ENCODE measurements at places on chromosomes 4 and X. TPM values are rescaled to one million over a fixed set of nuclear protein-coding genes. Genes with fewer than 3 reads are reported as not detected.

PLXNB3 gene
- total RNA-seq = 1.4 TPM

VEGFD gene
- 0.76 TPM for total RNA-seq

GAGE12J gene
- total RNA-seq = not detected

MAGEA4 gene
- not detected for total RNA-seq

DNA sequence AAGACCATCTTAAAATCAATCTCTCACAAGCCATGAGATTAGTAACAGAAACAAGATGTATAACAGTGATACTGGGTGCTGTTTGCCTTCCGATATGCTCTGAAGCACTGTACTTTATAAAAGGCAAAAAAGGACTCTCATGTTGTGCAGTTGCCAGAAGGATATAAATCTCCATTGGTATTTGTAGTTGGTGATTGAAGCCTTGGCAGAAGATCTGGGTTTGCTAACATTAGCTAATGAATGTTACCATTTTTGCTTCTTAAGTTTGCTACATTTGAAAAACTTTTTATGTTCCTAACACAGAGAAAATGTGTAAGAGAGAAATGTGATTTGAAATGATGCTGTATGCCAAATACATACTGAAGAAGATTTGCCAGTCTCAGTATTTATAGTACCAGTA, 44.4 kb downstream of the RAP1GDS1 start:
- no peaks in the 10 kb centered on the region for H3K27me3 ChIP-seq
- no peak for DNase-seq
- no peaks in the 10 kb centered on the region for H3K4me1 ChIP-seq
- no peak overlapping the region for H3K27ac ChIP-seq
- no peak overlapping the region for H3K4me3 ChIP-seq

CLCN4 gene
- total RNA-seq = 3.8 TPM

GRCh38 chr4:172962564-172963353, 205.9 kb upstream of the GALNT7 start:
- peak; percentile 70 for DNase-seq
- no peak overlapping the region for H3K27ac ChIP-seq
- no peaks in the 10 kb centered on the region for H3K4me1 ChIP-seq
- peaks cover 9% of the 10 kb centered on the region for H3K27me3 ChIP-seq
- no peaks in the 10 kb centered on the region for H3K36me3 ChIP-seq
- H3K4me3 ChIP-seq = no peak overlapping the region

GRCh38 chrX:34875204-34875603, 67.4 kb upstream of the FAM47B start:
- H3K4me1 ChIP-seq = no peaks in the 10 kb centered on the region
- H3K27me3 ChIP-seq = no peaks in the 10 kb centered on the region
- DNase-seq = no peak
- H3K27ac ChIP-seq = no peak overlapping the region
- no peak overlapping the region for H3K4me3 ChIP-seq

- H3K4me3 ChIP-seq = peak overlapping the region; percentile 86
- no peak overlapping the region for H3K27ac ChIP-seq
- no peaks in the 10 kb centered on the region for H3K4me1 ChIP-seq
- H3K27me3 ChIP-seq = peaks cover 5% of the 10 kb centered on the region
- DNase-seq = no peak
These were observed 590 bp upstream of the CCDC110 start for GRCh38 chr4:185472103-185472542.

CENPVL2 gene
- total RNA-seq = 0.32 TPM

SATL1 gene
- total RNA-seq = 0.17 TPM

CFI gene
- total RNA-seq = 162 TPM

PGAM4 gene
- total RNA-seq = not detected

DNA sequence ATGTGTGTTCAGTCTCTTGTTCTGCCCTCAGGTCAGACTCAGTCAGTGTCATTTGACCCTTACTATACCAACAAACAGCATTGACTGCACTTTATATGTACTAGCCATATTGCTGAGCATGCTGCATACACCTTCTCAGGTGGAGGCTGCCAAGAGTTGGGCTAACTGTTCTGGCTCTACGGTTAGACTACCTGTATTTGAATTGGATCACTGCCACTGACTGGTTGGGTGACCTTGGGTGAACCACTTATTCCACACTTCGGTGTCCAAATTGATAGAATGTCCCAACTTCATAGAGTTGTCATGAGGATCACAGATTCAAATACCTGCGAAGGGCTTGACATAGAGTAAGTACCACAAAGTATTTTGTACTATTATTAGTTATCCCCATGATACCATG, 91.2 kb upstream of the GPR50 start:
- no peak for DNase-seq
- H3K27ac ChIP-seq = no peak overlapping the region
- no peaks in the 10 kb centered on the region for H3K4me1 ChIP-seq
- H3K4me3 ChIP-seq = no peak overlapping the region
- H3K27me3 ChIP-seq = no peaks in the 10 kb centered on the region
- no peaks in the 10 kb centered on the region for H3K36me3 ChIP-seq

DNA sequence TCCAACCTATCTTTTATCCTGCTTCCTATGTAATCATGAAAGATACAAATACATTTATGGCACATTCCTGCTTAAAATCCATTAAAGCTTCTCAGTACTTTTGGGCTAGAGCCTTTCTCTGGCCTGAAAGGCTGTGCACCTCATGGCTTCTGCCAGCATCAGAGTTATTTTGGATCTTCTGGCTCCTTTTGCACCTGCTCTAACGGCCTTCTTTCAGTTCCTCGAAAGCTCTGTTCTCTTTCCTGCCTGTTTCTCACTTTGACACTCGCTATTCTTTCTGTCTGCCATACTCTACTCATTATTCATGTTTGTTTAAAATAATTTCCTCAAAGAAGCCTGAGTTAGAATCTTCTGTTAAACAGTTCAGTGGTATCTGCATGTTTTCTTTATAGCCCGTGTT, 86.0 kb downstream of the LRP2BP start:
- H3K36me3 ChIP-seq = no peaks in the 10 kb centered on the region
- no peaks in the 10 kb centered on the region for H3K4me1 ChIP-seq
- H3K27me3 ChIP-seq = no peaks in the 10 kb centered on the region
- no peak overlapping the region for H3K27ac ChIP-seq
- DNase-seq = no peak

DNA sequence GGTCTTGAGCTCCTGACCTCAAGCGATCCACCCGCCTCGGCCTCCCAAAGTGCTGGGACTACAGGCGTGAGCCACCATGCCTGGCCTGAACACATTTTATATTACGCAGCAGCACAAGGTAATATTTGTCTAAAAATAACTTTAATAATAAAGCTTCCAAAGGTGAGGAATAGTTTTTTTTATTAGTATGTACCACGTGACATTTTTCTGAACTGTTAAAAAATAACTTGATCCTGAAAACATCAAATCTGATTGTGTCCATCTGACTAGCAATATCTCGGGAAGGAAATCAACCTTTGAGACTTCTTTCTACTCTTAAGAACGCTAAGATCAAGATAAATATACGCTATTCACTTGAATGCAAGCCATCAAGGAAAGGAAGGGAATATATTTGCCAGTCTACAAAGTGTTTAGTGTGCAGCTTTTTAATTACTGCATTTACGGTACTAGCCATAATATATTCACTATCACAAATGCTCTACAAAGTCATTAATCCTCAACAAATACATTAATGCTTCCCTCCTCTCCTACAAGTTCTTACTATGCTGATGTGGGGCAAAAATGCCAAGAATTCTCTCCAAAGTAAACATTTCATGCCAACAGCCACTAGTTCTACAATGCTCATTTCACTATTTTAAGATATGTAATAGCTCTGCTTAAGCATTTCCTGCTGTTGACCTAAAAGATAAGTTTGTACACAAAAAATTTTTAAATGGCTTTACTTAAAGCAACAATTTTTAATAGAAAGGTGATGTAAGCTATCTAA, 143.6 kb downstream of the APBB2 start:
- no peak overlapping the region for H3K4me3 ChIP-seq
- no peaks in the 10 kb centered on the region for H3K27me3 ChIP-seq
- DNase-seq = no peak
- no peak overlapping the region for H3K27ac ChIP-seq
- H3K36me3 ChIP-seq = no peaks in the 10 kb centered on the region
- H3K4me1 ChIP-seq = no peaks in the 10 kb centered on the region

GRCh38 chrX:155022585-155022984, at the start of gene F8:
Gene F8 (minus strand): TSS chrX:155022723. CDS start chrX:155022552, 171 bp downstream.
- no peaks in the 10 kb centered on the region for H3K36me3 ChIP-seq
- DNase-seq = no peak
- H3K27ac ChIP-seq = no peak within 1 kb of the TSS
- H3K27me3 ChIP-seq = no peaks in the 10 kb centered on the region

GRCh38 chrX:34866646-34867045, 76.0 kb upstream of the FAM47B start:
- H3K4me1 ChIP-seq = no peaks in the 10 kb centered on the region
- DNase-seq = no peak
- H3K27me3 ChIP-seq = no peaks in the 10 kb centered on the region
- no peak overlapping the region for H3K27ac ChIP-seq
- no peaks in the 10 kb centered on the region for H3K36me3 ChIP-seq

DNA sequence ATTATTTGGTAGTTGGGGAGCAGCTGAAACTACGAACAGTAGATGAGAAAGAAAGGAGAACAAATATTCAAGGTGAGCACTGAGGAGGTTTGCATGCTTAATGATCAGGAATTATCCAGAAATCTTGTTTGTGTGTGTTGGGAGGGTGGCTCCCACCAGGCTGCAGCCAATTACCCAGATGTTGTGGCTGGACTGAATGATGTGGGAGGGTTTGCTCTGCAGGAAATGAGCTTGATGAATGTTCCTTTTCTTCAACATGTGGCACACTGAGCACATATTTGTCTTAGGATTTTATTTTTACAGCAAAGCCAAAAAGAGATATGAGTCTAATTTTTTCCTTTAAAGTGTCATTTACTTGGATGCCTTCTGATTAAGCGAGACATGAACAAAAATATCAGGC, 48.3 kb upstream of the AMOT start:
- no peaks in the 10 kb centered on the region for H3K27me3 ChIP-seq
- H3K27ac ChIP-seq = no peak overlapping the region
- no peaks in the 10 kb centered on the region for H3K36me3 ChIP-seq
- no peak overlapping the region for H3K4me3 ChIP-seq
- no peaks in the 10 kb centered on the region for H3K4me1 ChIP-seq

SGMS2 gene
- 68.9 TPM for total RNA-seq

MYOZ2 gene
- 0.10 TPM for total RNA-seq

- H3K27me3 ChIP-seq = no peaks in the 10 kb centered on the region
- H3K4me1 ChIP-seq = no peaks in the 10 kb centered on the region
- no peak for DNase-seq
- no peak overlapping the region for H3K27ac ChIP-seq
- no peak overlapping the region for H3K4me3 ChIP-seq
These were observed 151.3 kb downstream of the DCLK2 start for GRCh38 chr4:150229520-150229919.

- peak; percentile 15 for DNase-seq
- H3K36me3 ChIP-seq = no peaks in the 10 kb centered on the region
- no peak overlapping the region for H3K4me3 ChIP-seq
- peak overlapping the region; percentile 11 for H3K27ac ChIP-seq
- no peaks in the 10 kb centered on the region for H3K4me1 ChIP-seq
These were observed 120.5 kb downstream of the TBCK start for GRCh38 chr4:106195435-106195950.

GRCh38 chr4:2977211-2978088, 14.1 kb downstream of the GRK4 start:
- no peaks in the 10 kb centered on the region for H3K27me3 ChIP-seq
- H3K4me3 ChIP-seq = no peak overlapping the region
- no peaks in the 10 kb centered on the region for H3K36me3 ChIP-seq

DNA sequence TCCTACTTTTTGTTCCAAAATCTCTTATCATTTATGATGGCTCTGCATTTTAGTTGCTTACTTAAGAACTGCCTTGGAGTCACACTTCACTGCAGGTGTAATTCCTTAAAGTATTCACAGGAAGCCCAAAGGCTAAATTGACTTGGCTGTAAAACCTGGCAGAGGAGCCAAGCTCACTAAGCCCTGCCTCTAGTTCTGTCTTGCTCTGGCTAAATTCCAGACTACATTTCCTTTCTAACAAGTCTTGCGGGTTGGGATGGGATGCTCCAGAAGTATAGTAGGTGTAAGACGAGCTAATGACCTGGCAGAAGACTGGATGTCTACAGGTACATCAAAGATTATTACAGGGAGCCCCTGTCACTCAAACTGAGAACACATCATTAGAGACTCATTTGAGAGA, 924.0 kb upstream of the INTU start:
- DNase-seq = no peak
- H3K27ac ChIP-seq = no peak overlapping the region
- H3K4me3 ChIP-seq = no peak overlapping the region
- H3K27me3 ChIP-seq = no peaks in the 10 kb centered on the region
- no peaks in the 10 kb centered on the region for H3K4me1 ChIP-seq

DNA sequence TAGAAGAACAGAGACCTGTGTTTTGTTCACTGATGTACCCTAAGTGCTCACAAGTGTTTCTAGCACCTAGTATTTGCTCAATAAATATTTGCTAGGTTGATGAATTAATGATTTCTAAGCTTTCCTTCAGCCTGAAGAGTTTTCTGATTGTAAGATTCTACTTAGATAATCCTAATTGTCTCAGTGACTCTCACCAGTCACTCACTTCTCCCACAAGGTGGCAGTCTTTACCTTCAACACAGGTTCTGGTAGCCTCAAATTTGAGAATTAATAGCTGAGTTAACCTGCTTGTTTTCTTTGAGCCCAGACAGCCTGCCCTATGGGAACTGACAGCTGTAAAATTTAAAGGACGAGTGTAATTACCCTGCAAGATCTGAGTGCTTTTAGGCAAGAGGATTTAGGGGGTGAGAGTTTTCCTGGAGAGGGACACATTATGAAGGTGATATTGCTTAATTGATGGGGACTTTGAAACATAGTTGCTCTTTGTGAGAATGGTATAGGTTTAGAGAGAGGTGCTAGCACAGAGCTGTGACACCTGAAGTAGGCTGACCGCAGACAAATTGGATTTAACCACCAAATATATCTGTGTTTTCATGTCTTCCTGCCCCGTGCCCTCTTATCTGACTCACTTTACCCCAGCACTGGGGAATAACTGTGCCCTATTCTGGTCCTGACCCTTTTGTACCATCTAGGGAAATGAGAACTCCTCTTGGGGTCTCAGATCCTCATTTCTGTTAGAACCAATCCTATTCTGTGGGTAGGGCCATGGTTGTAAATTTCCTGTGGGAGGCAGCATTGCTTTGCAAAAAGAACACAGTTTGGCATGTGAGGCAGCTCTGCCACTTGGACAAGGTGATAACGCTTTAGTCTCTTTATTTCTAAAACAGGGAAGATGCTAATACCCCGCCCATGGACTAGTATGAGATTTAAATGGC, 27.7 kb downstream of the CD38 start:
- H3K27ac ChIP-seq = no peak overlapping the region
- no peaks in the 10 kb centered on the region for H3K4me1 ChIP-seq
- no peaks in the 10 kb centered on the region for H3K27me3 ChIP-seq
- H3K36me3 ChIP-seq = no peaks in the 10 kb centered on the region
- H3K4me3 ChIP-seq = no peak overlapping the region

AVPR2 gene
- total RNA-seq = not detected

All from hepatocyte (in vitro differentiated cells).